NCI-H1436 (cell line): ENCODE measurements at places on chromosomes 5 and 9.

DNA sequence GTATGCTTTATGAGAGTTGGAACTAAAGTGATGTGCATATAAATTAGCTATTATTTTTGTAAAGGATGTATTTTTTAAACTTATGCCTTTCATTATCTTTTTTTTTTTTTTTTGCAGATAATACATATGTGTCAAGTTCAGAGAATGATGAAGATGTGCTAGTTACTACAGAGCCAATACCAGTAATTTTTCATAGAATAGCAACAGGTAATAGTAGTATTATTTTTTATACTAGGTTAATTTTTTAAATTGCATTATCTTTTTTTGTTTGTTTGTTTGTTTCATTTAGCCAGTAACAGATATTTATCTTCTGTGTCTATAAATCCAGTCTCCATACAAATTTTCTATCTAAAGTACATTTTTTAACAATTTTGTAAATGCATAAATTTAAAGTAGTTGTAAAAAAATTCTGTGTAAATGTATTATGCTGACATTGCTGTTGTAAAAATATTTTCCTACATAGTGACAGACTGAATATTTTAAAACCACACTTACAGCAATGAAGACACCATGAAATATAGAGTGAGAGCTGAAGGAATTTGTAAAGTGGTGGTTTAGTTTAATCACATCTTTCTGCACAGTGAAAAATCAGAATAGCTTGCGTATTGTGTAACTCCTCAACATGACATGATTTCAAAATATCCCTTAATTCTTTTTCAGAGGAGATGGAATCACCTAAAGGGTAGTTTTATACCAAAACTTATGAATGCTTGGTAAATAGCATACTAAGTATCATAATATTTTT is 93.3 kb downstream of the PARP8 start:
- no peak for DNase-seq

GRCh38 chr5:52738095-52738506 is 49.6 kb upstream of the ITGA1 start:
- no peak for DNase-seq

- no peak for DNase-seq
These were observed 120.1 kb upstream of the GAS1 start for GRCh38 chr9:87067426-87067825.

DNA sequence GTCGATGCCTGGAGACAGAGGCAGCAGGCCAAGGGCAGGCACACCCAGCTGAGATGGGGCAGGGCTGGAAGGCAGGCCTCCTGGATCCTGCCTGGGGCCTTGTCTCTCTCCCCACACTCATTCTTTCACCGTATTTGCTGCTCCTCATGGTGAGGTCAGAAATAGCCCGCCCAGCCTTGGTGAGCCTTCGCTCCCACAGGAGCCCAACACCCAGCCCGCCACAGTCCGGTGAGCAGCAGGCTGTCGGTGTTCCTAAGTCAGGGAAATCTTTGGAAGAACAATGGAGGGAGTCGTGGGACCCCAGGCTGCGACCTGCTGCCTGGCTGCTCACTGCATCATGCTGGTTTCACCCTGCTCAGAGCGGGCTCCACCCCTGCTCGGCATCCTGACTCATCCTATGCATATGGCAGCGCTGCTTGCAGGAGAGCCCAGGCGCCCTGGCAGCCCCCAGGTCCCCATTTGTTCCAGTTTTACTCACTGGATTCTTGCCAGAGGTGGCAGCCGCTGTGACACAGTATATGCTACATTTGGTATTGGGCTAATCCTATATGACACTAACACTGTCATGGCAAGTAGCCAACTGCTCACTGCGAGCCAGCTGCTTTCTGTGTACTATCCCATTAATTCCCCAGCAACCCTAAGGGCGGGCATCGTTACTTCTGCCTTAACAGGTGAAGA is 53.2 kb upstream of the NCS1 start:
- peak; percentile 85 for DNase-seq

GRCh38 chr9:87193151-87193550 is 245.8 kb upstream of the GAS1 start:
- no peak for DNase-seq

DNA sequence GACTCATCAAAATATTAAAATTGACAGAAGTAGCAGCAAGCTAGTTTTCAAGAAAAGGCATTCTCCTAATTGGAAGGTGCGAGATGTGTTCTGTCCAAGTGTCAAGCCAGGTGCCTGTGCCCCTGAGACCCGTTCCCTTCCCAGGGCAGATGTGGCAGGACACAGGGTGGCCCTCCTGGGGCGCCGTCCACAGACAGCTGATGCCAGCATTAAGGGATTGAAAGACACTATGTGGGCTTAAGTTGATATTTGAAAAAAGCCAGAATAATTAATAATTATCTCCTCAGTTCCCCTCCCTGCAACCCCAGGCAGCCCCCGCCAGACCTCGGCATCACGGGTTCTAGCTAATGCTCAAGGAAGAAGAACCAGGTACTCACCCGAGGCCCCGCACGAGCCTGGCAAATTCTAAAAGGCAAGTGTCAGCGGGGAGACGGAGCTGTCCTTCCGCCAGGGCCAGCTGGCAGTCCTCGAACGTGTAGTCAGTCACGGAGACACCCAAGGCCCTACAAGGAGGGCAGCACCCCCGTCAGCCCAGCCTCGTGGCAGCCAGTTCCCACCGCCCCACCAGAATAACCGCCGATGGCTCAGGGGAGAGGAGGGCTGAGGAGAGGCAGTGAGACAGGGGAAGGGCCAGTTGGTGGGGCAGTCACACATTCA is 29.1 kb upstream of the SLC6A3 start:
- DNase-seq: no peak

GRCh38 chr5:119336262-119336661 is 19.6 kb upstream of the TNFAIP8 start:
- no peak for DNase-seq

- DNase-seq: no peak
These were observed 27.2 kb downstream of the CCDC69 start for GRCh38 chr5:151196556-151197290.

GRCh38 chr5:141879941-141880738 is 1.9 kb upstream of the PCDH1 start:
- DNase-seq: no peak

- DNase-seq: no peak
These were observed 240.0 kb downstream of the PRR16 start for GRCh38 chr5:120703918-120704587.

DNA sequence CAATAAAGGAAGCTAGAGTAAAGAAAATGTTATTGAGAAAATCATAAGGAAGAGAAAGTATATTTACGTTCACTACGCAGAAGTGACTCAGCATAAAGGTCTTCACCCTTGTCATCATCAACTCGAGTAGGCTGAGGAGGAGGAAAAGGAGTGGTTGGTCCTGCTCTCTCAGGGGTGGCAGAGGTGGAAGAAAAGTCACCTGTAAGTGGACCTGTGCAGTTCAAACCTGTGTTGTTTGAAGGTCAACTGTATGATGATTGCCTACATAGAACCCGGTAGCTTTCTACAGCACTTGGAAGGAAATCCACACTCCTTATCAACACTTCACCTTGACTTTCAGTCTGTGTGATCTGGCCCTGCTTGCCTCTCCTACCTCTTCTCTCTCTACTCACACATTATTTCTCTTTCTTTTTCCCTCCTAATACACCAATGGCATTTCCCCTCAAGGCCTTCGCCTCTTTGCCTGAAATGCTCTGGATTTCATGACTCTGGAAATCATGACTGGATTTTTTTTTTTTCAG is 109.3 kb upstream of the CPEB4 start:
- DNase-seq: no peak

DNA sequence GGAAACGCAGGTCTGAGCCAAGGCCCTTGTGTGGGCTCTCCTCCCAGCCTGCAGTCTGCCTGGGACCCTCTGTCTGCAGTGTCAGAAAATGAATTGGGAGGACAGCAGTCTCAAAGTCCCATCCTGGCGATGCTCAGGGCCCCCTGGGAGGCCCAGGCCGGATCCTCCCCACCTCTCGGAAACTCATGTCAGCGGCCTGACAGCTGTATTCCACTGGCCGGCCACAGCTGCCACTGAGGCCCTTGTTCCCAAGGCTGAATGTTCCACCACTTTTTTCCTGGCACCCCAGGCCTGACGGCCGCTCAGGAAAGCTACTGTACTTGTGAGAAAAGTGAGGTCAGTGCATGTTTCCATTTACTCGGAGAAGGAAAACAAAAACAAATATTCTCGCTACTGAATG is 180.0 kb downstream of the FGF18 start:
- DNase-seq: no peak

GRCh38 chr5:177430140-177430951 is 3.9 kb downstream of the GRK6 start:
- DNase-seq: no peak

DNA sequence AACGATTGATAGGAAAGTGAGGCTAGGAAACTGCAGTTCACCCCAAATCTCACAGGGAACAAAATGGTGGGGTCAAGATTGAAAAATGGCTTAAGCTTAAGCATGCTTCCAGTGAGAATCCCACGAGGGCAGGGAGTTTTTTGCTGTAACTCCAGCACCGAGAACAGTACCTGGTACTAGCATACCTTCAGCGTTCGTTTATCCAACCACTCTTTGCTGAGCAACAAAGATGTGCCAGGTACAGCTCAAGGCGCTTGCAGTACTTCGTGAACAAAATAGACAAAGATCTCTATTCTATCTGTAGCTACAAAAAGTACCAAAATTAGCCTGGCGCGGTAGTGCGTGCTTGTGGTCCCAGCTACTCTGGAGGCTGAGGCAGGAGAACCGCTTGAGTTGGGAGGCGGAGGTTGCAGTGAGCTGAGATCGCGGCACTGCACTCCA is 778 bp upstream of the PPP6C start:
- DNase-seq: no peak

- DNase-seq: no peak
These were observed 3.9 kb upstream of the MGAT1 start for GRCh38 chr5:180806351-180807011.

DNA sequence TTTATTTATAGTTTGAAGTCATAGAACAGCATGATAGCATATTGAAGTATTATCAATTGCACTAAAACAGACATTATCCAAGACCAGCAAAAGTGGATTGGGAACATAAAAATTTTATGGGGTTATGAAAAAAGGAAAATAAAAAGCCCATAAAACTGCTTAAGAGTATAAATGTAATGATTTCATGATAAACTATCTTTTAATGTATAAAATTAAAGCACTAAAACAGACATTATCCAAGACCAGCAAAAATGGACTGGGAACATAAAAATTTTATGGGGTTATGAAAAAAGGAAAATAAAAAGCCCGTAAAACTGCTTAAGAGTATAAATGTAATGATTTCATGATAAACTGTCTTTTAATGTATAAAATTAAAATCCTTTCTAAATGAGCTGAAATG is 119.0 kb upstream of the DAPK1 start:
- no peak for DNase-seq

GRCh38 chr9:34987160-34987901 is 2.2 kb upstream of the DNAJB5 start:
- peak; percentile 35 for DNase-seq

DNA sequence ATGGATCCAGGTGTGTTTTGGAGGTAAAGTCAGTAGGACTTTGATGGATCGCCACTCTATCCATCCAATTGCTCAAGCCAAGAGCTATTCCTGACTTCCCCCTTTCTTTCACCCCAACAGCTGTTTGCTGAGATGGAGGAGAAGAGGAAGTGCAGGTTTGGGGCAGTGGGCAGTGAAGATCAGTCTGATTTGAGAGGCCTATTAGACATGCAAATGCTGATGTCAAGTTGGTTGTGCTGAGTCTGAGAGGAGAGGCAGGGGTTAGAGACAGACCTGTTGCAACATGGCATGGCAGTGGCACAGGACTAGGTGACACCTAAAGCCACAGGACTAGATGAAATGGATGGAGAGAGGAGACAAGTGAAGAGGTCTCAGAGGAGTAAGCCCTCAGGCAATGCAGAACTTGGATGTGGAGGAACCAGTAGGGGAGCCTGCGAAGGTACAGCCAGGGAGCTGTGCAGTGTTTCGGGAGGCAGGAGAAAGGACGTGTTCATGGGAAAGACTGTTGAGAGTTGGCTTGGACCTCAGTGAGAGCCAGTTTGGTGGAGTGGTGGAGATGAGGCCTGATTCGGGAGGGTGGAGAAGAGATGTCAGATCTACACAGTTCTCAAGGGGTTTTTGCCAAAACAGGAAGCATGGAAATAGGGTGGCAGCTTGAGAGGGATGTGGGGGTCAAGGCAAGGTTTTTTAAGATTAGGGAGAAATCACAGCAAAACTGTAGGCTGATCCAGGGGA is 175.0 kb downstream of the MACROH2A1 start:
- DNase-seq: no peak

- DNase-seq: peak; percentile 23
These were observed 176.1 kb upstream of the RASEF start for GRCh38 chr9:83238871-83239640.

GRCh38 chr9:131121346-131121745 is 4.0 kb upstream of the NUP214 start:
- DNase-seq: no peak

- DNase-seq: no peak
These were observed 21.4 kb upstream of the ICE1 start for GRCh38 chr5:5401095-5401494.

- no peak for DNase-seq
These were observed 259.1 kb upstream of the CDH12 start for GRCh38 chr5:23112237-23112636.

DNA sequence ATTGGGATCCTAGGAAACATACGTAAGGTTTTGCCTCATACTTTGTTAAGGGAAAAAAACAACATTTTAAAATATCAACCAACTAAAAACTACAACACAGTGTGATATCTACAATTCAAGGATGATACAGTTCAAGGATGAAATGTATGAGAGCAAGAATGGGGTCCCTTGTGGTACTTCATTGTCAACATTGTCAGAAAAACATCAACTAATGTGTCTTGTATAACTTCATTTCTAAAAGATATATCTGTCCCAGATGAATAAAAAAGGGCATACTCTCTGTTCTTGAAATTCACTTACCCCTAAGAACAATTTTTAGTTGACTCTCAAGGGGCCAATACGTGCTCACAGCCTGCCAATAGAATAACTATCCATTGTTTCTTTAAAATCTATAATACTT is 1250.5 kb downstream of the PTPRD start:
- no peak for DNase-seq

- DNase-seq: no peak
These were observed 9.1 kb upstream of the HSPB3 start for GRCh38 chr5:54446379-54446732.

- no peak for DNase-seq
These were observed 10.6 kb upstream of the PWWP2A start for GRCh38 chr5:160129841-160130240.

DNA sequence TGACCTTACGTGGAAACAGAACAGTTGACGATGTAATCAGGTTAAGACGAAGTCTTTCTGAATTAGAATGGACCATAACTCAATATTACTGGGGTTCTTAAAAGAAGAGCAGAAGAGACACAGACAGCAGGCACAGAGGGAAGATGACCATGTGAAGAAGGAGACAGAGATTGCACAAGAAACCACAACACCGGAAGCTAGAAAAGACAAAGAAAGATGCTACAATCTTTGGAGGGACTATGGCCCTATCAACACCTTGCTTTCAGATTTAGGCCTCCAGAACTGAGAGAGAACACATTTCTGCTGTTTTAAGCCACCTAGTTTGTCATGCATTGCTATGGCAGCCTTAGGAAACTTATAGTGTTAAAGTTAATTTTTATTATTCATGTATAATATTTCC is 27.1 kb downstream of the CDH9 start:
- DNase-seq: no peak
